Panc1 (cell line): ENCODE measurements at places on chromosomes 16 and 17. TPM values are rescaled to one million over a fixed set of nuclear protein-coding genes. Genes with fewer than 3 reads are reported as not detected.

DNA sequence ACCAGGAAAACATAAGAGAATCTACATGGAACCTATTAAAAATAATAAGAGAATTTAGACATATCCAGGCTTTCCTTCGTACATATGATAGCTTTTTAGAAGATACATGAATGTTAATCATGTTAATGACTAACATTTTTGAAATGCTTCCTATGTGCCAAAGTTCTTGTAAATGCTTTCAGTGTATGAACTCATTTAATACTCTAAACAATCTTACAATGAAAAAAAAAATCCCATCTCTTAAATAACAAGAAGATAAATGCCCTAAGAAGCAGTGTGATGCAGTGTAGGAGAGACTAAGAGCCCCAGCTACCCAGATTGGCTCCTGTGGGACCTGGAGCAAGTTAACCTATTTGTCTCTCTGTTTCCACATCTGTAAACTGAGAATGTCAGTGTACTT is 220.4 kb upstream of the MYOCD start:
- DNase-seq: no peak
- H3K4me1 ChIP-seq: no peaks in the 10 kb centered on the region
- no peak overlapping the region for H3K27ac ChIP-seq

DNA sequence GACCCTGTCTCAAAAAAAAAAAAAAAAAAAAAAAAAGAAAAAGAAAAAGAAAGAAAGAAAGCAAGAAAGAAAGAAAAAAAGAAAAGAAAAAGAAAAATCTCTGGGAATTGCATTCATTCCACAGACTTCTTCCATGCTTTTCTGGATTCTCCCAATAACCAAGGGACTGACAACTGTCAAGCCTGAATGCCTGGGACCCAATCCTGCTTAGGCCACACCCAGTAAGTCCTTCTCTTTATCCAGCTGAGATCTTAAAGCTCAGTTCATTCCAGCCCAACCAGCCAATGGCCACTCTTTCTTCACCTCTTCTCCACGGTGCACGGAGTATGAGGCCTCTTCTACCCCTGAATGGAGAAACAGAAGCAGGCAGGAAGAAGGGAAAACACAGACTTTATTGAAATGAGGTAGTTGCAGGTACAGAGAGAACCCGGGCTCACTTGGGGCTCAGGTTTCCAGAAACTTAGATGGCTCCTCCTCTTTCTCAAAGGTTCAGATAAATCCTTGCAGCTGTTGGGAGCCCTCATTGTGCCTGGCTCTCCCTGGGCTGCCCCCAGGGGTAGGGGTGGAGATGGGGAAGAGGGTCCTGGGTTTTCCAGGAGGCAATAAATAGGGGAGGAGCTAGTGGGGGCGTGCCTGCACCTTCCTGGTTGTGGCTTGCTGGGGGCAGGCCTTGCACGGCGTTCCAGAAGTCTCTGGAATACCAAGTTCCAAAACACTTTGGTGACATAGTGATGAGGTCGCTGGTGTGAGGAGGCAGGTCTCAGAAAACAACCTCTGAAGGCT is 2.5 kb downstream of the HOXB1 start:
- no peaks in the 10 kb centered on the region for H3K36me3 ChIP-seq
- H3K27me3 ChIP-seq: no peaks in the 10 kb centered on the region
- DNase-seq: no peak
- H3K4me3 ChIP-seq: no peak overlapping the region
- no peak overlapping the region for H3K27ac ChIP-seq

GRCh38 chr16:85856585-85856984 is 42.4 kb upstream of the IRF8 start:
- no peaks in the 10 kb centered on the region for H3K4me1 ChIP-seq
- DNase-seq: no peak
- no peak overlapping the region for H3K27ac ChIP-seq
- no peaks in the 10 kb centered on the region for H3K36me3 ChIP-seq
- no peaks in the 10 kb centered on the region; the same call in 1 of the 2 replicates for H3K27me3 ChIP-seq

ARL2BP gene
- total RNA-seq: 47.7 TPM

CX3CL1 gene
- 21.8 TPM for total RNA-seq
